ENCODE measurements at places on chromosomes 2 and 18. TPM values are rescaled to one million over a fixed set of nuclear protein-coding genes. Genes with fewer than 3 reads are reported as not detected.

Gene EVX2
- not detected for total RNA-seq

Gene MEP1B
- total RNA-seq, result not detected

Gene TMEM247
- not detected for total RNA-seq

Gene PRSS56
- not detected for total RNA-seq

Gene AKAIN1
- not detected for total RNA-seq

Gene CMPK2
- total RNA-seq, result 5.7 TPM

Gene TMEM17
- total RNA-seq, result 0.70 TPM

Gene DTNA
- 0.56 TPM for total RNA-seq

Gene TWIST2
- total RNA-seq, result not detected
